Kidney tubule cell (primary cell): ENCODE measurements at places on chromosomes 2 and 18.

GRCh38 chr2:53366543-53366942, 401.1 kb upstream of the CHAC2 start:
- DNase-seq, result no peak

DNA sequence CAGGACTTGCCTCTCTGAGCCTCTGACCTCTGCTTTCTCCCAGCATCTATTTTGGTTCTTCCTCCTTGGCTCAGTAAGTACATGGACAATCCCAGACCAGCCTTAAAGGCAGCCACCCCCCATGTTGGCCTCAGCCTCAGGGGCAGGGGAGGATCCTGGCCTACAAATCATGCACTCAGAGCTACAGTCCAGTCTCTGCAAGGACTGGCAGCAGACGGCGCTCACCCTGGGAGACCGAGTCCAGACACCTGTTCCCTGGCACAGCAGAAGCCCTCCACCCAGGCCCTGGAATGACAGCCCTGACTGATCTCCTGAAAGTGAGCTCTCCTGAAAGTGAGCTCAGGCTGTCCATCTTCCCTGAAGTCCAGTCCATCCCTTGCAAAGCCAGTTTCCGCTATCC, 25.7 kb upstream of the PTPN4 start:
- DNase-seq, result no peak

- DNase-seq, result no peak
Observed at GRCh38 chr18:78087338-78087737, 837.7 kb downstream of the GALR1 start.

DNA sequence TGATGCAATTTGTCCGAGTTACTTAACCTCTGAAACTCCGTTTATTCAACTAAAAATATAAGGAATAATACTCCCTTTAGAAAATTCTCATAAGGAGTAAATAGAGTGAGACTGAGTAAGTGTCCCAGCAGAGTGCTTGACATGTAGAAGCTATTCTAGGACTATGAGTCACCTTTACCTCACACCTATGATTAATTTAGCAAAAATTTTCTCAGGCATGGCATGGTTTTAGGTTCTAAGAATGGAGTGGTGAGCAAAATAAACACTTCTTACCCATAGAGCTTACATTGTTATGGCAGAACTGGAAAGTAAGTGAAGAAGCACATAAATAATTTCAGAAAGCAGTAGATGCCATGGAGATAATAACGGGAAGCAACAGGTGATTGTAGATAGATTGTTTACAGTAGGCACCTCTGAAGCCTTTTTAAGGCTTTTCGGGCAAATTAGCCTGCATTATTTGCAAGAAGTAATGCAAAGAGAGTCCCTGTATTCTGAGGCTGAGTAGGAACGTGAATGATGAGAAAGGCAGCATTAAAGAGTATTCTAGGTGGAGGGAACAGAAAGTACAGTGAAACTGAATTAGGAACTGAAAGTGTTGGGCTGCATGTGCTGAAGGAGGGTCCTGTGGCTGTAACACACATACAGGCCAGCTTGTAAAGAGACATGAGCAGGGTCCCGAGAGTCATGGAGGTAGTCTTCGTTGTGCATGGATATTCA, 209.2 kb downstream of the ZNF407 start:
- DNase-seq, result peak; percentile 91

GRCh38 chr2:187232749-187233148, 215.3 kb downstream of the CALCRL start:
- DNase-seq, result peak; percentile 6

DNA sequence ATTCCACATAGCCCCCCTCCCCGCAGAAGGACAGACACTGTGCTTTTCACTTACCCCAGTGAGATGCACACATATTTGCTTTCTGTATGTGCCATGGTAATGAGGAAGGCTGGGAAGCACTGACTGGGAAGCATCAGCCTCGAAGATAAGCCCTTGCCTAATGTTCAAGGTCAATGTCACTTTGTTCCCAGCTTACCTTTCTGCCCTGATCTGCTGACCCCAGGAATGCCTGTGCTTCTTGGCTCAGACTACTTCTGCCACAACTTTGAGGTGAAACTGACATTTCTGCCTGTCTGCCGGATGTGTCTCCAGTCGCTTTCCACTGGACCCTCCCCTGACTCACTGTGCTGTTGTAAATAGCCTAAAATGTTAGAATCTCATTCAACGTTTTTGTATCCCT, 183.8 kb downstream of the PTPRM start:
- no peak for DNase-seq

- no peak for DNase-seq
Observed at GRCh38 chr18:23330423-23330822, 122.7 kb upstream of the RIOK3 start.

DNA sequence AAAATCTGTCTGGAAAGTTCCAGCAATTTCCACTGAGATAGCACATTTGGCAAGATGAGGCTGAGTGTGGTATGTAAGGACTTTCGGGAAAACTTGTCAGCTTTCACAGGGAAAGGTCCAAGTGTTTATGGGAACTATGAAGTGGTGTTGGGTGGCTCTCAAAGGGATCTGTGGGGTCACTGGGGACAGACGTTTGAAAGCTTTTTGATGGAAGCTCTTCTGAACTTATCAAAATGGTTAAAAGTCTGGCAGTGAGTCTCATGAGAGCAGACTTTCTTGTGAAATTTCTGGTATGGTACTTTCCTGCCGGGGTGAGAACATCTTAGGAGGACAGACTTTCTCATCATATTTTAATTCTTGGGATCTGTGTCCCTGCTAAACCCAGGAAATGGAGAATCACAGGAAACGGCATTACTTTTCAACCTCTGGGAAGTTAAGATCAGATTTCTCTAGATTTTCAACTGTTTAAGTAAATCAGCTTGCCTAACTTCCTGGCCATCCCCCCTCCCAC, 546.3 kb upstream of the ZEB2 start:
- no peak for DNase-seq

GRCh38 chr18:13813271-13813849, 10.6 kb upstream of the MC5R start:
- DNase-seq, result peak; percentile 75

- DNase-seq, result no peak
Observed at GRCh38 chr2:177784745-177785067, 287.9 kb downstream of the PDE11A start.

DNA sequence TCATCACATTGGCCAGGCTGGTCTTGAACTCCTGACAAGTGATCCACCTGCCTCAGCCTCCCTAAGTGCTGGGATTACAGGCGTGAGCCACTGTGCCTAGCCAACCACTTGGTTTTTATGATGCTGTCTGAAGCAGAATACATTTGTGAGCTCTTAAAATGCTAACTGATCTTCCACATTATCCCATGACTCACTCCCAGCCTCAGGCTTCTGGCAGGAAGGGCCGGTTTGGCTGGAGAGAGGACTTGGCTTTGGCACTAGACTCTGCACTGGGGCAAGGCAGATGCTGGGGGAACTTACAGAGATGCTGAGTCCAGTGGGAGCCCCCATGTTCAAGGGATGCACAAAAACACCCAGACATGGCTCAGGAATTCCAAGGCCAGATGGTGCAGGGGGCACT, 40.5 kb upstream of the SH3BP4 start:
- DNase-seq, result peak; percentile 64

DNA sequence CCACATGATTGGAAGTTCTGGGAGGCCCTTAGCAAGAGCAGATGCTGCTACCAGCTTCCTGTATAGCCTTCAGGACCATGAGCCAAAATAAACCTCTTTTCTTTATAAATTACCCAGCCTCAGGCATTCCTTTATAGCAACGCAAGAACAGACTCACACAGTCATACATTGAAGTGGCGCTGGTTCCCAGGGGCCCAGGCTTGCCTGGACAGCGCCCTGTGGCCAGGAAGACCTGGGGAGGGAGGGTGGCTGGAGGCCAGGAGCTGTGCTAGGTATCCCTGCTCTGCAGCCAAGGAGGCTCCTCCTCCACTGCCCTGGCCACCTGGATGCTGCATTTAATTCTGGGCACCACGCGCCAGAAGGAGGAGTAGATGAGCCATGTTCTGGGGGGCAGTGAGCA, 98.1 kb downstream of the AGAP1 start:
- DNase-seq, result peak; percentile 36
